ENCODE measurements at places on chromosomes 7 and 10.

- peak; percentile 43 for DNase-seq
These were observed 30.7 kb upstream of the TRIL start for GRCh38 chr7:28988810-28989209.

DNA sequence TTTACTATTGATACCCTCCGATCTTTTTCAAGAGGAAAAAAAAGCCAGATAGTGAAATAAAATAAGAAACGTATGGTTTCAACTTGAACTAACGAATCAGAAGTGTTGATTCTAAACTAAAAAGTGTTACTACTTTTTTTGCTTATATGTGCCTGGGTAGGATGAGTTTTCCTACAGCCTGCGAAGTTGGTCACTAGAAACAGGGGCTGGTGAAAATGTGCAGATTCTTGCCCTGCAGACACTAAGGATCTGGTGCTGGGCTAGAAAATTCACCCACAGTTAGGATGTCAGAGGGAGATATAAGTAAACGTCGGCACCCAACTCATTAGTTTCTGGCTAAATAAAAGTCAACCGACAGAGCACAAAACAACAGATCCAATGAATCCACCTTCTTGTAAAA, 298.7 kb upstream of the NFE2L3 start:
- DNase-seq, result no peak

DNA sequence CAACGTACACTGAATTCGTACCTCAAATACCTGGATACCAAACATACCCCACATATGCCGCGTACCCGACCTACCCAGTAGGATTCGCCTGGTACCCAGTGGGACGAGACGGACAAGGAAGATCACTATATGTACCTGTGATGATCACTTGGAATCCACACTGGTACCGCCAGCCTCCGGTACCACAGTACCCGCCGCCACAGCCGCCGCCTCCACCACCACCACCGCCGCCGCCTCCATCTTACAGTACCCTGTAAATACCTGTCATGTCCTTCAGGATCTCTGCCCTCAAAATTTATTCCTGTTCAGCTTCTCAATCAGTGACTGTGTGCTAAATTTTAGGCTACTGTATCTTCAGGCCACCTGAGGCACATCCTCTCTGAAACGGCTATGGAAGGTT, 9.5 kb upstream of the SGCE start:
- DNase-seq, result no peak

GRCh38 chr10:50432211-50433009, 181.1 kb upstream of the ASAH2 start:
- no peak for DNase-seq

- DNase-seq, result no peak
These were observed 9.9 kb downstream of the SMKR1 start for GRCh38 chr7:129512192-129512591.
